Caudate nucleus (tissue), 63 donors: ENCODE measurements at places on chromosomes 5 and 9.

GRCh38 chr5:73117088-73117740 lies 3.2 kb upstream of the TMEM171 start:
- DNase-seq, result no peak

DNA sequence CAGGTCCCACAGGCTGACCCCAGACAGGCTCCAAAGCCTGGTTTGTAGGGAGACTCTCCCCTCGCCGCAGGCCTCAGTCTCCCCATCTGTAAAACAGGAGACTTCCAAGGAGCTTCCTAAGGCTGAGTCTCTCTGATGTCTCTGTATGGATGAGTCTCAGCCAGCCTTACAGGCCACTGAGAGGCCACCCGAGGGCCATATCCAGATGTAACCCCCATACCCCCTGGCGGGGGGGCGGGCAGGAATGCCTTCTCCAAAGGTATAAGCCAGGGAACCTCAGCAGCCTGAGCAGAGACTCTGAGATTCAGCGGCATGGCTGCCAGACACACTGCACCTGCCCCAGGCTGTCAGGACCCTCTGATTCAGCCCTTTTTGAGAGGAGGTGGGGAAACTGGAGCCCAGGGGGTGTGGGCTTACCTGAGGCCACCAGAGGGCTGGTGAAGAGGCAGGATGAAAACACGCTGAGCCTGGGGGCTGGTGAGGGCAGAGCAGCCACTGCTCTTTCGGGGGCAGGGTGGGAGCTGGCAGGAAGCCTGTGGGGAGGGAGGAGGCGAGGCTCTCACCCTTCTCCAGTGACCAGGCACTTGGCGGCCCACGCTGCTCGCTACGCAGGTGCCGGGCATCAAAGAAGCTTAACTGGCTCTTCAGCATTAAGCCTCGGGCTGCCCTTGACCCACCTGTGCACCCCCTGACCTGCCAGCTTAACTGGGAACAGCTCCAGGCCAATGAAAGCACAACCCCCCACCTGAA lies 5.5 kb upstream of the SUSD3 start:
- DNase-seq, result no peak

DNA sequence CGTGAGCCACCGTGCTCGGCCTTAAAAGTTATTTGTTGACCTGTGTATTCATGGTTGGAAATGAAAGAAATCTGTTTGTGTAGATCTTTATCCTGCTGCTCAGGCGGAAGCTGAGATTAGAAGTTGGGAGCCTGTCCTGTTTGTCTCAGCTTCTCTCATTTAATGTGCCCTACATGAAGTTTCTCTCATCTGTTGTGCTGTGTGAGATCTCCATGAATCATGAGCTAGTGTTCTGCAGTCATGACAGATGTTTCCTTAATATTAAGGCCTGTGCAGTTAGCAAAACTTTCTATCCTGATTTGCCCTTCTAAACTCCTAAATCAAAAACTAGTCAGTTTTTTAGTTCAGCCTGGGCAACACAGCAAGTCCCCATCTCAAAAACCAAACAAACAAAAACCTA lies 59.5 kb downstream of the FAM78A start:
- no peak for DNase-seq

DNA sequence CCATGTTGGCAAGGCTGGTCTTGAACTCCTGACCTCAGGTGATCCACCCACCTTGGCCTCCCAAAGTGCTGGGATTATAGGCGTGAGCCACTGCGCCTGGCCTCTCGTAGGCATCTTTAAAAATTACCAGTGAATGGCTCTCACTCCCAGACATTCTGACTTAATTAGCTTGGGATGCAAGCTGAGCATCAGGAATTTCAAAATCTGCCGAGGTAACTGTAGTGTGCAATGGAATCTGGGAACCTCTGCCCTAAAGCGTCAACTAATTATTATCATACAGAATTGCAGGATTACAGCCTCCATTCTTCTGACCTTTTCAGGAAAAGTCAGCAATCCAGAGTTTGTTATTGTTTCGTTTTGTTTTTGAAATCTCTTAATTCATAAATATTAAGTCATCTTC lies 213.4 kb upstream of the DMAC1 start:
- no peak for DNase-seq

DNA sequence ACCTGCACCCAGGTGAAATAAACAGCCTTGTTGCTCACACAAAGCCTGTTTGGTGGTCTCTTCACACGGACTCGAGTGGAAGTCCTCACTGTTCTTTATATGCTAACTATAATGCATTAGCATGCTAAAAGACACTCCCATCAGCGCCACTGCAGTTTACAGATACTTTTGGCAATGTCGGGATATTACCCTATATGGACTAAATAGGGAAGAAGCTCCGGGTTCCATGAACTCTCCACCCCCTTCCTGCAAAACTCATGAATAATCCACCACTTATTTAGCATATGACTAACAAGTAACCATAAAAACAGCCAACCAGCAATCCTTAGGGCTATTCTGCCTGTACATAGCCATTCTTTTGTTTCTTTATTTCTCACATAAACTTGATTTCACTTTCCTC lies 426.2 kb upstream of the PTPRD start:
- DNase-seq, result no peak

DNA sequence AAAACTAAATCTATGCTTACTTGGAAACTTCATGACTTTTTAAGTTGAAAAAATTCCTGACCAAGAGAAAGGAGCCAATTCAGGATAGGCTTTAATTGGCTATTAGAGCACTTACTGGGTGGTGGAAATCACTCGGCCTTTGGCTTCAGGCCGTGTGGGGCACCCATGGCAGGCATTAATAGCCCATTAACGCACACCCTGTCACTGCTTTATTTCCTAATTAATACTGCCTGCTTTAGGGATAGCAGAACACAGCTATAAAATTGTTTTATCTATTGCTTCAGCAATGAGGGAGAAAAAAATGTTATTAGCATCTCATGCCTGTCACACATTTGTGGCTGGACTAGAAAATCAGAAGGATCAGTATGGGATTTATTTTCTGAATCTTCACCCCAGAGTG lies 58.1 kb downstream of the PSAT1 start:
- no peak for DNase-seq

- DNase-seq, result no peak
Measured at GRCh38 chr9:117343427-117343826, 71.4 kb downstream of the ASTN2 start.

DNA sequence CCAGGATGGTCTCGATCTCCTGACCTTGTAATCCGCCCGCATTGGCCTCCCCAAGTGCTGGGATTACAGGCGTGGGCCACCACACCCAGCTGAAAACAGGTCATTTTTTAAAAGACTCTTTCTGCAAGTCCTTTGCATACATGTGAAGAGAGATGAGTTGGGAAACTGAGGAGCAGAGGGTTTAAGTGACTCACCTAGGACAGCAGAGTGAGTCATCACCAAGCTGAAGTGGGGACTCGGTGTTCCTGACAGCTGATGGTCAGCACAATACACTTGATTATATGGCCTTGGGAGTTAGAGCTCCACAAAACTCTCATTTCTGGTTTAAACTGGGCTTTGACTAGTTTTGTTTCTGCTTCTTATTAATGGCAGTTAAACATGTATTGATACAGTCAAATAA lies 38.1 kb upstream of the SSBP2 start:
- DNase-seq, result no peak
